ENCODE measurements at places on chromosomes 12 and 14.

GRCh38 chr12:130249376-130249775 is 87.1 kb downstream of the FZD10 start:
- no peak for DNase-seq

DNA sequence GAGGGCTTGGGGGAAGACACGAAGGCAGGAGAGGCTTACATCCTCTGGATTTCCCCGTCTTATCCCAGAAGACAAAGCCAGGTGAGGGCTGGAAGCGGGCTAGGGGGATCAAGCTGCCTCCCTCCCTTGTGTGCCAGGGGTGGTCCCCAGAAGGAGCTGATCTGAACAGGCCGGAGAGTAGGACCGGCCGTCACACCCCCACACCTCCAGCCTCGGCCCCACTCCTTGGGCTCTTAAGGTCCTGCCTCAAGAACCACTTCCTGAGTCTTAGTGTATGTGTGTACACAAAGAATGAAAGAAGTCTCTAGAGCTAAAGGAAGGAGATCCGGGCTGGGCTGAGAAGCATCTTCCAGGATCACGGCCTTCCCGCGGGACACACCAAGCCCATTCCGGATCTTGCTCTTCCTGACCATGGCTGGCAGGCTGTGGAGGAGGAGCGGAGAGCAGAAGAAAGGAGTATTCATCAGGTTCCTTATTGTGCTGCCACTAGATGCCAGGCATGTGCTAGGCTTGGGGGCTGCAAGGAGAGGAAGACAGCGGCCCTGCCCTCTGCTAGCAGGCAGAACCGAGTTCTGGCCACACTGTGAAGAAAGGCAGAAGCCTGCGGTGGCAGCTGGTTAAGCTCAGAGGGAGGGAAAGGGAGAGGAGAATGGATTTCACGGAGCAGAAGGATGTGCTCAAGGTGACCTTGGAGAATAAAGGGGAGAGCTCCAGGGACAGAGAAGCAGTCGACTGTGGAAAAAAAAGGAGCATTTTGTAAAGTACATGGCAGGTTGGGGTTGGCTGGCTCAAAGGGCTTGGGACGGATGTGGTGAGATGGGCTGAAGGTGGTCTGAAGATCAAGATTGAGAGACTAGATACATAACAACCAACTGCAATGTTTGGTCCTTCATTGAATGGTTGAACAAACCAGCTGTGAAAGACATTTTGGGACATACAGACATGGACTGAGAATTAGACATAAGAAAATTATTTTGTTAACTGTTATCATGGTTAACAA is 1.3 kb upstream of the CD63 start:
- peak; percentile 44 for DNase-seq

GRCh38 chr12:29990971-29991370 is 207.2 kb upstream of the TMTC1 start:
- DNase-seq = no peak

- no peak for DNase-seq
Measured at GRCh38 chr12:66035288-66035966, 95.1 kb downstream of the LLPH start.

- DNase-seq = no peak
Measured at GRCh38 chr14:63874223-63874622, 21.4 kb downstream of the SYNE2 start.

DNA sequence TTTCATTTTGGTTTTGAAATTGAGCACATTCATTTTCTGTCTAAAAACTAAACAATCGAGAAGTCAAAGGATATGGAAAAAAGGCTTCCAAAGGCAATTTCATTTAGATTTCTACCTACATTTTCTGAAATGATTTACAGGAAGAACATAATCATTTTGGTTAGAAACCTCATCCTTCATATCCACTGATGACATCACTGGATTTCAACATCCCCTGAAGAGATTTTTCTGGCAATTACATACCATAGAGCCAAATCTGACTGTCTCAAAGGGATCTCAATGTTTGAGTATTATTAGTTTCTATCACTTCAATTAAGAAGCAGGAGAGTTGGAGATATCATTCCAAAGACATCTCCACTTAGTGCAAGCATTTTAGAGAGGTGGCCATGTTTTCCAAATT is 137.8 kb downstream of the TTC7B start:
- DNase-seq = no peak

DNA sequence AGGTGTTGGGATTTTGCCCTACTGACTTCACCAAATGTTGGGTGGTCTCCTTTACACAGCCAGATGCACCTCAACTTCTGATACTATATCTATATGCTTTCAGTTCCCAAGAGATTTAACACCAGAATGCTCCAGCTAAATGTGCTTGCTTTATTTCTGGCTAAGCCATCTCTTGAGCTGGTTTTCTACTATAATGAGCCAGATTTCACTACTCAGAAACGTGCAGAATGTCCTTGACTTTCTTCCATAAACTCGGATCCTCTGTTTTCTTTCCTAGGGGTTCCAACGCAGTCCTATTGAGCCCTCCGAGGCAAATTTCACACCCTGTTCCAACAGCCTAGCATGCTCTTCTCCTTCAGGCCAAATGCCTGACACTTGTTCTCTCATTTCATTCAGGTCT is 200.3 kb downstream of the DPY19L2 start:
- no peak for DNase-seq

GRCh38 chr12:64237382-64237781 is 15.3 kb upstream of the KICS2 start:
- no peak for DNase-seq

- peak; percentile 22 for DNase-seq
Measured at GRCh38 chr14:50943943-50944646, at the start of gene PYGL. Gene PYGL, minus strand, starts transcription at chr14:50944483. Its CDS starts 80 bp downstream, at chr14:50944403.

- DNase-seq = no peak
Measured at GRCh38 chr12:65155784-65156183, 13.6 kb upstream of the LEMD3 start.

- no peak for DNase-seq
Measured at GRCh38 chr14:74737753-74738325, 24.9 kb downstream of the FCF1 start.

GRCh38 chr12:20039562-20039961 is 328.8 kb upstream of the PDE3A start:
- no peak for DNase-seq

DNA sequence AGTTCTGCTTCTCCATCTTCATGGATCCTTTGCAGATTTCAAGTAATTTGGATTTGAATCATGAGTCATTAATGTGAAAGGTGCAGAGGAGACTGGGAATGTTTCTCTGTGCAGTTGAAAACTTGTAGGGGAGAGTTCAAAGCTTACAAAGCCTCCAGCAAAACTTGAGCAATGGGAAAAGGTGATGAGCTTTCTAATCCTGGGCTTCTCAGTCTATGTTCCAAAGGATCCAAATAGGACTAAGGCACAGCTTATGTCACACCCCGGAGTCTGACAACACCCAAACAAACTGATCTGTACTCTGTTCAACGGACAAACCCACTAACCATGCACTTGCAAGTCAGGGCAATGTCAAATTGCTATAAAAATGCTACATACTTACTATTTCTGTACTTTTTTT is 134.8 kb downstream of the DUSP6 start:
- no peak for DNase-seq

- DNase-seq = no peak
Measured at GRCh38 chr12:67789266-67789665, 140.7 kb downstream of the DYRK2 start.

GRCh38 chr12:103053089-103053488 is 95.6 kb downstream of the ASCL1 start:
- no peak for DNase-seq

- DNase-seq = no peak
Measured at GRCh38 chr12:49796606-49797448, 31.4 kb downstream of the NCKAP5L start.

GRCh38 chr14:102464006-102464405 is 45.6 kb downstream of the ANKRD9 start:
- no peak for DNase-seq

DNA sequence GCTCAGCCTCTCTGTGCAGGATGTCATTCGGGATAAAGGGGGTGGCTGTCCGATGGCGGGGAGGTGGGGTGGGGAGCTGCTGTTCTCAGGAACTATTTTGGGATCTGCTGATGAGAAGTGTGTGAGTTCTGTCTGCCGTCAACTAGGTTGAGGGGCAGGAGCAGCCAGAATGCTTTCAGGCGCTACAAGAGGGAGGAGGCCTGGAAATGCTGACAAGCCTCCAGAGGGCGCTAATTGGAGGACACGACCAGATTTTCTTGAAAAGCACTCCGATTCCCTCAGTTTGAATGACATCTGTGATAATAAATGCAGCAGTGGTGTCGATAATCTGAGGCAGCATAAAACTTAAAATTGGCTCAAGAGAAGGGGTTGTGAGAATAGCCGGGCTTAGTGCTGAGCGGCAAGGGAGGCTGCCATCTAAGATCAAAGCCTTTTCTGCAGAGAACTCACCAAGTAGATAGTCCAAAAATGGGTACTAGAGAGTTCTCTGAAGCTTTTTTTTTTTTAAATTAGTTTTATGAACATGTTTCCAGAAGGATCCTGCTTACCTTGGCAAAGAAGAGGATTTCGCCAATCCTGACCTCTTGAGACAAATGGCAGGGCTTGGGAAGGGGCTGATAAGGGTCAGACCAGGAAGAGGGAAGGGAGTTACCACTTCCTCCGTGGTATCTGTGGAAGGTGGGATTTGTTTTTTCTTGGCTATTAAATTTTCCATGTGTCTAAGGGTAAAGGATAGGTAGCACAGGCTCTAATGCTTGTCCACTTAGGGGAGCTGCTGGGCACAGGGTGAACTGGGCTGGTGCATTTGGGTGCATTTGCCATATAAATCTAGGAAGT is 94.4 kb downstream of the CRACR2A start:
- DNase-seq = no peak

DNA sequence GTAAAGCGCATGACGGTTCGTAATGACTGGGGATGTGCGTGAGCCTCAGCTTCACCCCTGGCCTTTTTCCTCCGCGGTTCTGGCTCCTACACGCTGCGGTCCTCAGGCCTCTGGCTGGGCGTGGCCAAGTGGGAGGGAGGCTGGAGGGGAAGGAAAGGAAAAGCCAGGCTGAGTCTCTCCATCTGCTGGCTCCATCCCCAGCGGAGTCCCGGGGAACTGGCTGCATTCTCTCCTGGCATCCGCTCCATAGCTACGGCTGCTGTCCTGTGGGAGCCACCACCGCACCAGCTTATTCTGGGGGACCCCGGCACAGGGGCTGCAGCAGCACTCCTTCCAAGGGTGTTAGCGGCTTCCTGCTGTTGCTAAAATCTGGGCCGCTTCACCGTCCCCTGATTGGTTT is 68.2 kb upstream of the SLC24A4 start:
- no peak for DNase-seq

- no peak for DNase-seq
Measured at GRCh38 chr12:1173781-1174617, 183.0 kb downstream of the ERC1 start.

DNA sequence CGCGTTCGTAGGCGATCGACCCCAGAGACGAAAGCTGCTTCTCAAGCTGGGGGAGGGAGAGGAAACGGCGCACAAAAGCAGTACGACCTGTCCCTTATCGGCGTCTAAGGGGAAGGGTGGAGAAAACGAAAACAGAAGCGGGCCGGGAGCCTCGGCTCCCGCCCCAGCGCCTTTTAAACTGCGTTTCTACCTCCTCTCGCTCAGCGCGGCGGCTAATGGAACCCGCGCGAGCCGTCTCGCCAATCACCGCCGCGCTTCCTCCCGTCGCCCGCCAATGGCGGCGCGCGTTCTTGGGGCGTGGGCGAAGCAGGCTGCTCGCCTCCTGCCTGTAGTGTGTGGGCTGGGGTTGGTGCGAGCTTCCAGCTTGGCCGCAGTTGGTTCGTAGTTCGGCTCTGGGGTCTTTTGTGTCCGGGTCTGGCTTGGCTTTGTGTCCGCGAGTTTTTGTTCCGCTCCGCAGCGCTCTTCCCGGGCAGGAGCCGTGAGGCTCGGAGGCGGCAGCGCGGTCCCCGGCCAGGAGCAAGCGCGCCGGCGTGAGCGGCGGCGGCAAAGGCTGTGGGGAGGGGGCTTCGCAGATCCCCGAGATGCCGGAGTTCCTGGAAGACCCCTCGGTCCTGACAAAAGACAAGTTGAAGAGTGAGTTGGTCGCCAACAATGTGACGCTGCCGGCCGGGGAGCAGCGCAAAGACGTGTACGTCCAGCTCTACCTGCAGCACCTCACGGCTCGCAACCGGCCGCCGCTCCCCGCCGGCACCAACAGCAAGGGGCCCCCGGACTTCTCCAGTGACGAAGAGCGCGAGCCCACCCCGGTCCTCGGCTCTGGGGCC is at the start of gene TMPO:
Gene TMPO, plus strand, starts transcription at position 304 of the 824 bp plus-strand sequence. Its CDS starts 278 bp downstream, at position 582.
- DNase-seq = peak; percentile 49

- DNase-seq = no peak
Measured at GRCh38 chr14:51726166-51726899, 74.6 kb downstream of the FRMD6 start.

DNA sequence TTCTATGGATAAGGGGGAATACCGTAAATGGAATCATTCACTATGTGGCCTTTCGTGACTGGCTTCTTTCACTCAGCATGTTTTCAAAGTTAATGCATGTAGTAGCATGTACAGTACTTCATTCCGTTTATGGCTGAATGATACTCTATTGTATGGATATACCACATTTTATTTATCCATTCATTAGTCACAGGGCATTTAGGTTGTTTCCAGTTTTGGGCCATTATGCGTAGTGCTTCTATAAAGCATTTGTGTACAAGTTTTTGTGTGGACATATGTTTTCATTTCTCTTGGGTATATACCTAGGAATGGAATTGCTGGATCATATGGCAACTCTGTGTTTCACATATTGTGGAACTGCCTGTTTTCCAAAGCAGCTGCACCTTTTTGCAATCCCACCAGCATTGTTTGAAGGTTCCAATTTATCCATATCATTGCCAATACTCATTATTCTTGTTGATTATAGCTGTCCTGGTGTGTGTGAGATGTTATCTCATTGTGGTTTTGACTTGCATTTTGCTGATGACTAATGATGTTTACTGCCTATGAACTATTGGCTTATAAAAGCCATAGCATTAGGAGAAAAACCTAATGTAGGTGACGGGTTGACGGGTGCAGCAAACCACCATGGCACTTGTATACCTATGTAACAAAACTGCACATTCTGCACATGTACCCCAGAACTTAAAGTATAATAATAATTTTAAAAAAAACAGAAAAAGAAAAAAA is 45.5 kb downstream of the ATF7IP start:
- DNase-seq = no peak

DNA sequence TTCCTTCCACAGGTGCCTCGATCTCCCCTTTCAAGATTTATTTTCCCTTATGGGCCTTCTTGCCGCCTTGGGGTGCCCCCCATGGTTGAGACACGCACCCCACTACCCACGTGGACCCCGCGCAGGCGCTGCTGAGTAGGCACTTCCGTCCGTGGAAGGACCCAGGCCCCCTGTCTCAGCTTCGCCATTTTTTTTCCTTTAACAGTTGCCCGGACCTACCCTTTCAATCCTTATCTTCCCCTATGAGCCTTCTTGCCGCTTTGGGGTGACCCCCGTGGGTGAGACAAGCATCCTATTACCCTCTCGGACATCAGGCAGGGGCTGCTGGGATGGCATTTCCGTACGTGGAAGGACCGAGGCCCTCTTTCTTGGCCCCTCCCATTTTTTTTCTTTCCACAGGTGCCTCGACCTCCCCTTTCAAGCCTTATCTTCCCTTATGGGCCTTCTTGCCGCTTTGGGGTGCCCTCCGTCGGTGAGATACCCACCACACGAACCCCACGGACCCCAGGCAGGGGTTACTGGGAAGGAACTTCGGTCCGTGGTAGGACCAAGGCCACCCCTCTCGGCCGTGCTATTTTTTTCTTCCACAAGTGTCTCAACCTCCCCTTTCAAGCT is 268.2 kb downstream of the ALG10 start:
- no peak for DNase-seq

GRCh38 chr12:49012739-49013138 is 5.8 kb downstream of the PRKAG1 start:
- no peak for DNase-seq

- no peak for DNase-seq
Measured at GRCh38 chr12:26195641-26196420, 458 bp downstream of the SSPN start.

GRCh38 chr14:54502602-54503001 is 7.1 kb upstream of the CGRRF1 start:
- no peak for DNase-seq

GRCh38 chr12:98819821-98820404 is 174.8 kb downstream of the APAF1 start:
- DNase-seq = no peak
